NCI-H1436 treated with DMSO at 0.1 percent for 48 hours (cell line): ENCODE measurements at places on chromosomes 6 and 20.

DNA sequence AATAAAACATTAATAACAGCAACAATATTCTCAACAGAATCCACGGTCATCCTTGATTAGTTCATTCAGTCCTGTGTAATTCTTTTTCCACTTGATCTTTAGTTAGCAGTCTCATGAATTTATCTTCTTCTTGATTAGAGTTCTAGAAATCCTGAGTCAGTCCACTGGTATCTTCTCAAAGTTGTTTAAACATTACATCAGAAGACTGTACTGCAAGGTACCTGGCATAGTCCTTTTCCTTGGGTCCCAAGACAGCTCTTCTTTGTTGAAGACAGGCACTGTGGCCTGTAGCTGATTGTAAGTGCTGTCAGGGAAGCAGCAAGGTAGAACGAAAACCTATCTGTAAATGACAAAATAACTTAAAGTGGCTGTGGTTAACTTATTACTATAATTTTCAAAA is 11.8 kb downstream of the MAP3K4 start:
- no peak for DNase-seq

DNA sequence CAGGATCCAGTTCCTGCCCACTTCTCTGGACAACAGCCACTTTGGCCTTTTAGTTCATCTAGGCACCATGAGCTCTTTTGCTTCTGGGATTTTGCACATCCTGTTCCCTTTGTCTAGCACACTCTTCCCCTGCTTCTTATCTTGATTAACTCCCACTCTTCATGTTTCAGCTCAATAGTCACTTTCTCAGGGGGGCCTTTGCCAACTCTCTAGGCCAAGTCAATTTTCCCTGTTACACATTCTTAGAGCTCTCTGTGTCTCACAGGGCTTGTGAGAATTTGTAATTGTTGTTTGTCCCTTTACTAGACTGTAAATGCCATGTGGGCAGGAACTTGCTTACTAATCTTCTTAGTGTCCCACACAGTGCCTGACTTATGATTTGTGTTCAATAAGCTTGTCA is 58.1 kb upstream of the EPB41L1 start:
- no peak for DNase-seq

DNA sequence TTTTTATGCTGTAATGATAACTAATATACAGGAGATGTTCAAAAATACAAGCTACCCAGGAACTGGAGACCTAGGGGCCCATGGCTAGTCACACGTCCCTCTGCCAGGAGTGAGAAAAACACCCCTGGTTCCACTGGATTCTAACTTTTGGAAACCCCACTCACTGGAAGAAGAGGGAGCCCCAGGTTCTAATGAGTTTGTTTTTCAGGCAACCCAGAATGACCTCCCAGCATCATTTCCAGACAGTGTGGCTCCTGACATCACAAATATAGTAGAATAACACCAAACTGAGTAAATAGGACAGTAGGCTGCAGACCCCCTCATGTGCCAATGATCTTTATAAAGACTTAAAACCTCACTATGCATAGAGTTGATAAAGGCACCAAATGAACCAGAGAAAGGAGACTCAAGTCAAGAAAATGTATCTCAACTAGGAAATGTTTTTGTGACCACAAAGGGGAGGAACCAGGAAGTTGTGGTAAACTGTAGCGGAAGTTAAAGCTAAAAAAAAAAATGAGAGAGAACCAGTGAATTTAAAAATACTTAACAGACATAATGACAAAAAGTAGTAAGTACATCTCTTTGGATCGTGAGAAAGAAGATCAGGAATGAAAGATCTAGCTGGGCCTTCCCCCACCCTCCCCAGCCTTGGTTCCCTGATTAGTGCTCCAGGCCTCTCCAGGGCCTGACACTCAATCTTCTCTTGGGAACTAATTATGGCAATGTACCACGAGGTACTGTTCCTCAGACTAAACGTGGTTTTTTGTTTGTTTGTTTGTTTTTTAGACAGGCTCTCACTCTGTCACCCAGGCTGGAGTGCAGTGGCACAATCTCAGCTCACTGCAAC is 19.8 kb downstream of the HLA-E start:
- no peak for DNase-seq

GRCh38 chr6:68007717-68008116 is 627.4 kb upstream of the ADGRB3 start:
- no peak for DNase-seq

GRCh38 chr20:8967641-8968245 is 101.1 kb upstream of the PLCB4 start:
- DNase-seq, result no peak

- no peak for DNase-seq
Measured at GRCh38 chr6:16372029-16372776, 133.8 kb downstream of the GMPR start.

GRCh38 chr20:54103067-54103761 is 32.8 kb upstream of the BCAS1 start:
- no peak for DNase-seq

DNA sequence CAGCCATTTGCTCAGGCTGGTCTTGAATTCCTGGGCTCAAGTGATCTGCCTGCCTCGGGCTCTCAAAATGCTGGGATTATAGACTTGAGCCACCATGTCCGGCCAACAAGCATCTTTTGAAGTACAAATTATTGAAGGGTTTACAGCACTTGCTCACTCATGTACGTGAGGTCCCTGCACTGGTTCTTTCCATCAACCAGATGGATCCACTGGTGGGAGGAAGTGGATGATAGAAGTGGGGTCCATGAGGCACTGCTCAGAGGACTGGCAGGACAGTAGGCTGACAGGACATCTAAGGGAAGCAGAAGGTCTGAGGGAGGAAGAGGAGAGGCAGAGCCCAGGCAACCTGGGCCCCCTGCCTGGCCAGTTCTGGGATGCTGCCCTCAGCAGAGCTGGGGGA is 109.2 kb upstream of the NXT1 start:
- DNase-seq, result no peak

- no peak for DNase-seq
Measured at GRCh38 chr20:35903843-35904242, 50.5 kb downstream of the SCAND1 start.

DNA sequence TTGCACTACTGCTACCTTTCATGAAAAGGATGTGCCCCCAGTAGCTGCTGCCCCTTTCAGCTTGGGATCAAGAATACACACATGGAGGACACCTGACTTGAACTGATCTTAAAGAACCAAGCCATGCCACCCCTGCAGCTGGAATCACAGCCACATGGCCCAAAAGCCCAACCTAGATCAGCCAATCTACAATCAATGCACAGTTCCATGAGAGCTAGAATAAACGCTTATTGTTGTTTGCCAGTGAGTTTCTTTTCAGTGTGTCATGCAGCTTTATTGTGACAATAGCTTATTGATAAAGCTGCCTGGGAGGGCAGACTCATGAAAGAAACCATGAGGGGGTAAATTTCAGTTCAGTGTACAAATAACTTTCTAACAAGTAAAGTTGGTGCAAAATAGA is 397.7 kb downstream of the PTPRT start:
- DNase-seq, result no peak

DNA sequence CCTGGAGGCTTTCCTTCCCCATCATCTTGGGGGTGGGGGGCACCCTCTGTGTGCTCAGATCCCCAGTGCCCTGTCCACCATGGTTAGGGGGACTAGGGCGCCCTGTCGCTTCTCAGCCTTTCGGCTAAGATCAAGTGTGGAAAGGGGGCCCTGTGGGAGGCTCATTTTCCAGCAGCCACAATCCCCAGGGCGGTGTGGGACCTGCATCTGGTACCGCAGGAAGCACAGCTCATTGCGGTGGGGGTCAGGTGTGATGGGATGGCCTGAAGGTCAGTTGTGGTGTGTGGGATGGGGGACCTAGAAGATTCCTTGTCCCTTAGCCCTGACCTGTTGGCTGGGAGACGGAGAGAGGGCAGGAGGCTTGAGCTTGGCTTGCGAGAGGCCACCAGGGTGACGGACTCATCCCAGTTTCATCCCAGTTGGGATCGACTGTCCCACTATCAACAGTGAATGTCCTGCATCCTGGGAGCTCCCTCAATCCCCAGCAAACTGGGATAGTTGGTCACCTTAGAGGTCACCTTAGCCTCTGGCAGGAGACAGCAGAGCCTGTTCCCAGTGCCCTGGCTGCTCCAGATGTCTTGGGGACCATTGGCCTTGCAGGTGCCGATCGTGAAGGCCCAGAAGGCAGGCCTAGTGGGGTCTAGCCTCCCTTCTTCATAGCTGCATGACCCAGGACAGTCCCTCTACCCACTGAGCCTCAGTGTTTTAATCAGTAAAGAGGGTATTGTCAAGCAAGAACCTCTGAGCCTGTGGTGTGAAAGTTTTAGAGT is 64.5 kb upstream of the PMEPA1 start:
- DNase-seq, result no peak

DNA sequence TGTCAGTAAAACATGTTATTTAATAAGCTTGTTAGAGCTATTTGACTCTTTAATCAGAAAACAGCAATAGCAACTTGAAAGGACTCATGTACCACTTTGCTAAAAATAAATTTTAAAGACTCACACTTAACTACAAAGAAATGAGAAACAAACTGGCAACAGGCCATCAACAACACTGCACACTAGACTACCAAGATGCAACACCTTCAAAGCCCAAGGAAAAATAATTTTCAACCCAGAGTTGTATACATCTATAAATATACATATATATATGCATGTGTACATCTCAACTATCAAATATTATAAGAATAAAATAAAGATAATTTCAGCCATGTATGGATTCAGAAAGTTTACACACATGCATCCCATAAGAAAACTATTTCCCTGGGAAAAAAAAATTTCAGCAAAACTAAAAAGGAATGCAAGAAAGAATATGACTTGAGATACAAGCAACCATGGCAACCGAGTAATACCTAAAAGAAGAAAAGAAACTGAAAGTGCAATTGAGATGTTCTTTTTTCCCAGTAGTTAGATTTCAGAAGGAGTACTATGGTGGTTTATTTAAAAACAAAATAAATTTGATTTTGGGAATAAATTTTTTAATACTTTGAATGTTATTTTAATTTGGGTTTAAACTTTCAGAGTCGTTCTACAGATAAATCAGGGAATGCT is 303.8 kb downstream of the UBE3D start:
- DNase-seq, result no peak

DNA sequence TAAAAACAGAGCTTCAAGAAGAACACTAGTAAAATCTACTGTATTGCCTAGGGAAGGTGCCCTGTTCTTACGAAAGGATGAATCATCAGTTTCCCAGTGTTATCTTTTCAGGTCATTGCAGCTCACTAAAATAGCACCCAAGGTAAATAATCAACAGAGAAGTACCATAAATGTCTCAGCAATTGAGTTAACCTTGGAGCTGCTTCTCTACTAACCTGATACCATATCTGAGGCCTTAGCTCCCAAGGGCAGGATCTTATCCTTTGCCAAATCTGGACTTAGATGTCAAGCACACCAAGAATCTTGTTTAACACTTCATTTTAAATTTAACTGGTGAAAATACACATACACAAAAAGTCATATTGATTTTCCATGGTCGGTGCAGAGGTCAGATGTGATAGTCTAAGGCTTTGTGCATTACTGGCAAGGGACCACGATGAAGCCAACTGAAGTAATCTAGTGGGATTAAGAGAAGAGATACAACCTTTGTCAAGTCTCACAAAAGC is 81.5 kb downstream of the EDN1 start:
- DNase-seq, result no peak

- DNase-seq, result no peak
Measured at GRCh38 chr6:85252552-85252951, 197.3 kb upstream of the NT5E start.

DNA sequence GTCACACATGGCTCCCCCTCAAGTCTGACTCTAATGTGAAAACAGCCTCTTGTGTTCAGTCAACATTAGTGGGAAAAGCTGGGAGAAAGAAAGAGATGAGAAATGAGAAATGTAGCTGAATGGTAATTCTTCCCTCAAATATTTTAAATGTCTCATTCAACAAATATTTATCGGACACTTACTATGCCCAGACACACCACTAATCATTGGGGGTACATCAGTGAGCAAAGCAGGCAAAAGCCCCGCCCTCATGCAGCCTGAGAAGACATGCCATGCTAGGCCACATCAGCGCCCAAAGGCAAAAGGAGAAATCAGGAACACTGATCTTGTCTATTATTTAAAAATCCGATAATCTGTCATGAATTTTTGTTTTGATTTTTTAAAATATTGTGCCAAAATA is 89.9 kb upstream of the ASF1A start:
- no peak for DNase-seq

DNA sequence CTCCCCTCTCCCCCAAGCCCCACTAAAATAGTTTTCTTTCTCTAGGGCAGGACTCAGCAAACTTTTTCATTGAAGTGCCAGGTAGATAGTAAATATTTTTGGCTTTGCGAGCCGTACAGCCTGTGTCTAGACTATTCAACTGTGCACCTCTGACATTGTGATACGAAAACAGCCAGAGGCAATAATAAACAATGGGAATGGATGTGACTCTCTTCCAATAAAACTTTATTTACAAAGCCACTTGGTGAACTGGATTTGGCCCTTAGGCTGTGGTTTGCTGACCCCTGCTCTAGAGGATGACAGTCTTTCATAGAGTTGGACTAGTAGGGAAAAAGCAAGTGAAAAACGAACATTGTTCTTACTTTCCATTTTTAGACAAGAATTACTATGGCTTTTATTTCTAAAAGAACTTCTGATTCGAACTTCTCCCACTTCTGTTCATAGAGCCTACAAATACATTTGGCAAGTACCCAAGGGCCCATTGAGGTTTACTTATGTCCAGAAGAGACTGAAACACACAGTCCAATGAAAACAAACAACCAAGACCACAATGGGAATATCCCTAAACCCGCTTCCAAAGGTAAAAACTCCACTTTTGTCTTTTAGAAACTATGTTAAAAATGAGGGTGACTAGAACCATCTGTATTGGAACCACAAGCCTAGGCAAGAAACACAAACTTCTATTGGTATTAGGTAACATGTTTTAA is 46.4 kb upstream of the CDKAL1 start:
- no peak for DNase-seq

GRCh38 chr6:4402477-4402976 is 267.2 kb upstream of the ECI2 start:
- DNase-seq, result no peak

- DNase-seq, result no peak
Measured at GRCh38 chr6:1104988-1105670, 206.8 kb upstream of the FOXQ1 start.

- no peak for DNase-seq
Measured at GRCh38 chr6:155001482-155001881, 6.4 kb downstream of the TIAM2 start.

DNA sequence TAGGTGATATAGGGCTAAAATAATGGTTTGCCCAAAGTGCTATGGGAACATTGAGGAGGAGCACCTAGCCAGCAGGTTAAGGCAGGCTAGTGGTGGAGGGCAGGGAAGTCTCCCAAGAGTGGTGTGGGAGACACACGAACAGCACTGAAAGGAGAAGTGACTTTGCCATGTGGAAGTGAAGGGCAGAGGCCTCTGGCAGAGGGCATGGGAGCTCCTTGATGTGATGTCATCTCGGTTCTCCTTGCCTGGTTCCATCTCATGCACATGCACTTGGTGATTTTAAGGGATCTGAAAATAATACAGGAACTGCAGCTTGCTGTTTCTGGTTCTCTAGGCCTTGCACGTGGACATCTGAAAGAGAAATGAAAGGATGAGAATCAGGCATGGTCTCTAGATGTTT is 4.7 kb upstream of the MAP3K4 start:
- DNase-seq, result no peak

DNA sequence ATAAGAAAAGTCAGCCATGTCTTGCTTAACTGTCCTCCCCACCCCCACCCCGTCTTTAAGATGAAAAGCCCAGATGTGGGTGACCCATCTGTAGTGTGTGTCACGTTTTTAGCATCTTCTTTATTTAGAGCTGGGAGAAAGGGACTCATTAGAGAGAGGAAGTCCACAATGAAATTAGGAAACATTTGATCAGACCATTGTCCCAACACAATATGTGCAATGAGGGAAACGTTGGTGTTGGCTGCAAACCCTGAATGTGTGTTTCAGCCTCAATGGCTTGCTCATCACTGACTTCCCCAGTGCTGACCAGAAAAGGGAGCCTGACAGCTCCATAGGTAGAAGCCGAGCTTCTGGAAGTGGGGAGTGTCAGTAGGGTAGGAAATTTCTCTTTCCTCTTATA is 475.7 kb downstream of the CD83 start:
- DNase-seq, result no peak
